ENCODE measurements at places on chromosomes 4 and X.

- no peak for DNase-seq
These were observed 3.0 kb downstream of the PLP2 start for GRCh38 chrX:49174723-49175122.

DNA sequence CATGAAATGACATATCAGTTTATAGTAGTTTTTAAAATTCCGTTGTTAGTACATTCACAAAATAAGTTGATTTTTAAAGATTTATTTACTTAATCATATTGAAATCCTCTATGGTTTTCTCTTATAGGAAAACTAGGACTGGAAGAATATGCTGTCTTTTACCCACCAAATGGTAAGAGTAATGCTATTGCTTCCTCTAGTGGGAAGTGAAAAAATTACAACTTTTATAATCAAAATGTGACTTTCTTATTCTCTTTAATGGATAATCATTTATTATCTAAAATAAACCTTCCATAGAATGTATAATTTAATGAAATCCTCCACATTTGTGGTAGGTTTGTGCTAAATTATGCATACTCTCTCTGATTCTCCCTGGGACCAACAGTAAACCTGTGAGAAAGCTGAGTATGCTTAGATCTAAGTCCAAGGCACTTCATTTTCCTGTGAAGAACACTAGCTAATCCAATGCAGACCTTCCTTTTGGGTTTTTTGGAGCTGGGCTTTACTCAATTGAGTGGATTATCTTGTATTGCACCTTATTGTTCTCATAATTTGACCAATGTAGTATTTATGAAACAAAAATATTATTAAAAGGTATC is 136.2 kb downstream of the TBC1D19 start:
- DNase-seq: no peak

GRCh38 chr4:134126955-134127354 is 74.6 kb downstream of the PABPC4L start:
- no peak for DNase-seq

- DNase-seq: no peak
These were observed 111.5 kb upstream of the MYOZ2 start for GRCh38 chr4:119024102-119024501.

DNA sequence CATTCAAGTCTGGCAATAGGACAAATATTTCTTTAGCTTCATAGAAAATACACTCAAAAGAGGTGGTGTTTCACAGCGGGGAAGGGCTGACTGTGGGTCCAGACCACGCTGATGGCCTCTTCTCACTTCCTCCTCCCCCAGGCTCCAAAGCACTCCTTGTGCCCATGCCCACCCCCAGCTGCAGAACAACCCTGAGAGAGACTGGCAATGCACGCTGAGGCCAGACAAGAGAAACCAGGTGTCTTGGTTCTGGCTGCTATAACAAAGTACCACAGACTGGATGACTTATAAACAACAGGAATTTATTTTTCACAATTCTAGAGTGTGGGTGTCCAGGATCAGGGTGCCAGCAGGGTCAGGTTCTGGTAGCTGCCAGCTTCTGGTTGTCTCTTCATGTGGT is 386.1 kb downstream of the FBXW7 start:
- DNase-seq: no peak

Data from GM10248 (cell line).